ENCODE measurements at places on chromosomes 4 and X.
A peak's percentile ranks its signal among the peaks of the same experiment; 100 is the strongest.

DNA sequence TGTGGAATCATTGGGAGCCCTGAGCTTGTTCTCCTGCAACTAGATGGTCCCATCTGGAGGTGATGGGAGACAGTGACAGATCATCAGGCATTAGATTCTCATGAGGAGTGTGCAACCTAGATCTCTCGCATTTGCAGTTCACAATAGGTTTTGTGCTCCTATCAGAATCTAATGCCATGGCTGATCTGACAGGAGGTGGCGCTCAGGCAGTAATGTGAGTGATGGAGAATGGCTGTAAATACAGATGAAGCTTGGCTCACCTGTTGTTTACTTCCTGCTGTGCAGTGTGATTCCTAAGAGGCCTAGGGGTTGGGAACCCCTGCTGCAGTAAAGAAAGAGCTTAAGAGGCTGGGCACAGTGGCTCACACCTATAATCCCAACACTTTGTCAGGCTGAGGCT is 42.2 kb upstream of the PUDP start:
- DNase-seq: no peak

DNA sequence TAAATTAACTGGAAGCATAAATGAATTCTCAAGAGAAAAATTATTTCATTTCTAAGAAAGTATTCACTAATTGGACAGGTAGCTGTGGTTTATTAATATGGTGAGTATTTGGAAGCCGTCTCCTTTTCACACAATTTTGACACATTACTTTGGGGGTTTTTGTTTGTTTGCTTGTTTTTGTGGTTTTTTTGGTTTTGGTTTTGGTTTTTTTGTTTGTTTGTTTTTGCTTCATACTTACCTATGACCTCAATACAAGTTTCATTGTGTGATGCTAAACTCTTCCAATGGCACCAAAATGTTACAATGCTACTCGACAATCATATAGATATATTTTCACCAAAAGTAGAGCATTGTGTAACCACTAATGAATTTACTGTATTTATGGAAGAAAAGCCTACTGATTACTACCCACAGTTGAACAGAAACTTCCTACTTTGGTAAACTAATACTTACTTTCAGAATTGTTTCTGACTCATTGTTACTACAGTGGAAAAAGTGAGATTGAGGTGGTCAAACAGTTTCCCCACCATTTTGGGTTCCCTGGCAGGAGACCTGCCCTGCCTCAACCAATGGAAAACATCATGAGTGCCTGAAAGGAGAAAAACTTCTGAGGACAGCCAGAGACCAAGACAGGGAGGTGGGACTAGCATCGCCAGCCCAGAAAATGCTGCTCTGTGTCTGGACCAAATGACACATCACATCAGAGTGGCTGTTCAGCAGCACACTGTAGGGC is 443.1 kb downstream of the HNRNPD start:
- DNase-seq: no peak

GRCh38 chrX:17496407-17496806 is 121.4 kb downstream of the NHS start:
- no peak for DNase-seq

DNA sequence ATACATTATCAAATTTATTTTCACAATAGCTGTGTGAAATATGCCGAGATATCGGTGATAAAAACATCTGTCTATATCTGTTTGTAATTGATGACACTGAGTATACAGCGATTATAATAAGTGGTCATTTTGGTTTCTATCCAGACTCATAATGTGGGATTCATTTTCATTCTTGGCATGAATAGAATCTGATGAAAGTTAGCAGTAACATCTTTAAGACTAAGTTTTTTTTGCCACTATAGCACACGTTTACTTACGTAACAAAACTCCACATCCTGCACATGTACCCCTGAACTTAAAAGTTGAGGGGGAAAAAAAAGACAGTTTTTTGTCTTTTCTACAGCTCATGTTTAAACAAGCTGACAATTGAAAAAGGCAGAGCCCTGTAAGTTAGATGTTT is 86.4 kb downstream of the PPA2 start:
- no peak for DNase-seq

DNA sequence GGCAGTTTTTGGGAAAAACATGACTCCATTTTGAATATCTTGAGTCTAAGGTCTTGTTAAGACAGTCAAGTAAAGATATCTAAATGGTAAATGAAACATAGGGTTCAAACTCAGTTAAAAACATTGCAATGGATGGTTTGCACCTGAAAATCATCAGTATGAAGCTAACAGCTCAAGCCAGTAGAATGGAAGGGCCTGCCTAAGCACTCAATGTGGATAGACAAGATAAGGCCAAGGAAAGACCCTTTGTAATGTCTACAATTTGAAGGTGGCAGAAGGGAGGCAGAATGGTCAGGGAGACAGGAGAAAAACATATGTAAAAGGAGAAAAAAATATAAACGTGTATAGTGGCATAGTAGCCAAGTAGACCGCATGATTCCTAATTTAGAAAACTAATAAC is 78.2 kb downstream of the REELD1 start:
- DNase-seq: no peak

DNA sequence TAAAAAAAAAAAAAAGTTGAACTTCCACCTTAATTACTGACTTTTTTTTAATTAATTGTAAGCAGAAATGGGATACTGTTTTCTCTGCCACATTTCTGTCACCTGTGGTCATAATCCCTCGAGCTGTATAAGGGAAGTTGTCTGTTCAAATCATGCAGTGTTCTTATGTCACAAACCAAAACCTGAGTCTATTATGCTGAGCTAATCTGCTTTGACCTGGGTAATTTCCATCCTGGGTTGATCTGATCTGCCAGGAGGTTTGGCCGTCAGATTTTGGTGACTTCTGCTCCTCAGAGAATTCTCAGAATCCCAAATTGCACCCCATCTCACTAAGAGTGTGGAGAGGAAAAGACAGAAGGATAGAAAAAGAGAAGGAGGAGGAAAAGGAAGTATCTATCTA is 683.1 kb downstream of the KCTD8 start:
- DNase-seq: no peak

DNA sequence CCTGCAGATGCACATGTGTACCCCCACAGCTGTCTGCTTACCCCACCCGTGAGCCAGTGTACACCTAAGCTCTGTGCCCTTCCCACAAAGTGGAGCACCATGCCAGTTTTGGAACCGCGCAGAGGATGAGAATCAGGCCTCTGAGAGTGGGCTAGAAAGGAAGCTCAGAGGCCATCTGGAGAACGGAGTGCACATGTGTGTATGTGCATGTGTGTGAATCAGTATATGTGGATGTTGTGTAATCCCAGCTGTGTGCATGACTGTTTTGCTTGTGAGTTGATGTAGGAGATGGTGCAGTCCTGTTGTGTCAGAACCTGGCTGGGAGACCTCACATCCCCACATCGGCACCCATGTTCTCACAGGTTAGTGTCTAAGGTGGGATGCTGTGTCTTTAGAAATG is 93.0 kb downstream of the DRD5 start:
- DNase-seq: no peak

- no peak for DNase-seq
Observed at GRCh38 chr4:16261313-16261878, 35.1 kb upstream of the TAPT1 start.

GRCh38 chrX:40314070-40314469 is 216.3 kb upstream of the BCOR start:
- no peak for DNase-seq

DNA sequence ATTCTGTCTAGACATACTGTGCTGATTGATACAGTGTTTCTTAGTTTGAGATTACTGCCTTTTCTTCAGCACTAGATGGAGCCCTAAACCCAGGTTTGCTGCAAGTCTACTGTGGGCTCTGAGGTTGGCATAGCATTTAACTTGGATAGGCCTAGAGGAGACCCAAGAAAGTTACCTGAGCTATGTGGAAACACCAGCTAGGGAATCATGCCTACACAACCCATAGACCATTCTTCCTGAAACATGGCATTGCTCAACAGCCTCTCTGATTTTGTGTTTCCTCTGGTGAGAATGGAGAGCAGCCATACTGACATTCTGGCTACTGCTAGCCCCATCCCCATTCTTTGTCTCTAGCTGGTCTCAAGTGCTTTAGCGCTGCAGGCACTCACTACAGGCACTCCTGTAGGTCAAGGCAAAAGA is 287.7 kb upstream of the PCDH18 start:
- peak; percentile 21 for DNase-seq

Data from Daoy (cell line).